ENCODE measurements at places on chromosomes 2 and 18.

DNA sequence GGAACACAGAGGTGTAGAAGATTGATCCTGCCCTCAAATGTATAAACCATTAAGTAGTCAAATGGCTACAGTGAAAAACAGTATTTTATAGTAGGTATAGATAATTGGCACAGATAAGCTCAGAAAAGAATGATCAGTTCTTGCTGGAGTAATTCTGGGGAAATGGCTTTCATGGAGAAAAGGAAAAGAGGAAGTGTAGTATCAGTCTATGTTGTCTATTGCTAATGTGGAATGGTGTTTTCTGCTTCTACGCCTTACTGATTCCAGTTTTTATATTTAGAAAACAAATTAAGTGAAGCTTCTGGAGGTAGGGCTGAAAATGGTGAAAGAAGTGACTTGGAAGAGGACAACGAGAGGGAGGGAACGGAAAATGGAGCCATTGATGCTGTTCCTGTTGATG, 22.2 kb downstream of the ZC3H15 start:
- DNase-seq: no peak

DNA sequence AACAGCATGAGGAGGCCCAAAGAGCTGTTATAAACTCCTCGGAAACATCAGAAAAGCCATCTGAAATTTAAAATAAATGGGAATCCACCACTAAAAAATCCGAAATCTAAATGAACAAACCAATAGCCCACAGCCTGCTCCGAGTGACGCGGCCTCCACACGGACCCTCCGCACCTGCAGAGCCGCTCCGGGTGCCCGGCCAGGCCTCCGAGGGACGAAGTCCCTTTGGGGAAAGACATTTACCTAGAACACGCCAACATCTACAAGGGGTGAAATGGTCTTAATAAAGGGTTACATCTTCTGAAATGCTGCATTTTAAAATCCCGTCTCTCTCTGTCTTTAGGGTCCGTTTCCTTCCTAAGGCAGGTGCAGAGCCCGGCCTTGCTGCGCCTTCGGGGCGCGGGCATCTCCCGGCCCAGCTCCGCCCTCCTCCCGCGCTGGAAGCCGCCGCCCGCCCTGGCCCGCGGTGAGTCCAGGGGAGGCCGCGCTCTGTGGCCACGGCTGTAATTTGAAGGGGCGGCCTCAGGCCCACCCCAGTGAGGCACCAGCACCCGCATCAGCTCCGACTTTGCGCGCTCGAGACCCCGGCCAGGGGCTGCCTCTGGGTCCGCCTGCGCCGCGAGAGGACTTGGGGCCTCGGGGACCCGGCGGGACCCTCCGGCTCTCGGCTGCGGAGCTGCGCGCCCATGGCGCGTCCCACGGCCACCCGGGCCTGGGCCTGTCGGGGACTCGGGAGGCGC, 42.3 kb upstream of the CTDP1 start:
- DNase-seq: no peak

- no peak for DNase-seq
Measured at GRCh38 chr2:53842891-53843290, 16.9 kb downstream of the GPR75 start.

GRCh38 chr18:75170916-75171315, 38.0 kb downstream of the PTGR3 start:
- no peak for DNase-seq

GRCh38 chr2:130850788-130851623, 14.3 kb downstream of the ARHGEF4 start:
- no peak for DNase-seq

DNA sequence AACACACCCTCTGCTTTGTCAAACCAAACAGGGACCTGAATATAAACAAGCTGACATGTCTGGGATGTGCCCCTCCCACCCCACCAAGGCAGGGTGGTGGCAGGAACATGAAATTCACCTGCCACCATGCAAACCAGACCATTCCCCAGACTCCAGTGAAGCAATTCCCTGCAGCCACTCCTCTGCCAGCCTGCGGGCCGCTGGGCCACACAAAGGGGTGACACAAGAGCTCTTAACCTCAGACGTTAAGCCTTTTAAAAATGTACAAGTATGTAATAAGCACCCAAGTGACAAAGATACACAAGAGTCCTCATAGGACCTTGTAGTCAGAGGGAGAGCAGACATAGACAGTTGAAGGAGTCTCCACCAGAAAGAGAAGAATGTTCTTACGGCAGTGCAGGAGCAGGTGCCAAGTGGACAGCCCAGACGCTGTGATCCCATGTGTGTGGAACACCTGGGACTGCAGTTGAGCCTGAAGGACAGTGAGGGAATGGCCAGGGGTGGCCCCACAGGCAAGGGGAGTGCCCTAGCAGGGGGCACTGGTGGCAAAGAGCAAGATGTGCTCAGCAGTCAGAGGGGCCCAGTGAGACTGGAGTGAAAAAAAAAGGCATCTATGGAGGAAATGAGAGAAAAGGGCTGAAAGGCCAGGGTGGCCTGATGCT, 36.9 kb downstream of the CRACDL start:
- no peak for DNase-seq

DNA sequence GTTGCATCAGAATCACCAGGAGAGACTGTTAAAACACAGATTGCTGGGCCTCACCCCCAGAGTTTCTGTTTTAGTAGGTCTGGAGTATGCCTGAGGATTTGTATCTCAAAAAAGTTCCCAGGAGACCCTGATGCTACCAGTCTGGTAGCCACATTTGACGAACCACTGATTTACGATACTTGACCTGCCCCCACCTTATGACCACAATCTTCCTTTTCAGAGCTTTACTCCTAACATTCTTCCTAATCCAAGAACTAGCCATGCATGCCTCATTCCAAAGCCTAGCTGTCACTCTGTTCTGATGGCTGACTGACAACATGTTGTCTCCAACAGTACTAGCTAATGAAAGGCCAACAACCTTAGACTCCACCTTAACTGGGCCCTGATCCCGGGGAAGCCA, 191.4 kb downstream of the MBD2 start:
- DNase-seq: peak; percentile 14

- peak; percentile 57 for DNase-seq
Measured at GRCh38 chr2:2647141-2647541, 316.1 kb upstream of the MYT1L start.

GRCh38 chr18:25144820-25145219, 207.1 kb downstream of the ZNF521 start:
- no peak for DNase-seq

DNA sequence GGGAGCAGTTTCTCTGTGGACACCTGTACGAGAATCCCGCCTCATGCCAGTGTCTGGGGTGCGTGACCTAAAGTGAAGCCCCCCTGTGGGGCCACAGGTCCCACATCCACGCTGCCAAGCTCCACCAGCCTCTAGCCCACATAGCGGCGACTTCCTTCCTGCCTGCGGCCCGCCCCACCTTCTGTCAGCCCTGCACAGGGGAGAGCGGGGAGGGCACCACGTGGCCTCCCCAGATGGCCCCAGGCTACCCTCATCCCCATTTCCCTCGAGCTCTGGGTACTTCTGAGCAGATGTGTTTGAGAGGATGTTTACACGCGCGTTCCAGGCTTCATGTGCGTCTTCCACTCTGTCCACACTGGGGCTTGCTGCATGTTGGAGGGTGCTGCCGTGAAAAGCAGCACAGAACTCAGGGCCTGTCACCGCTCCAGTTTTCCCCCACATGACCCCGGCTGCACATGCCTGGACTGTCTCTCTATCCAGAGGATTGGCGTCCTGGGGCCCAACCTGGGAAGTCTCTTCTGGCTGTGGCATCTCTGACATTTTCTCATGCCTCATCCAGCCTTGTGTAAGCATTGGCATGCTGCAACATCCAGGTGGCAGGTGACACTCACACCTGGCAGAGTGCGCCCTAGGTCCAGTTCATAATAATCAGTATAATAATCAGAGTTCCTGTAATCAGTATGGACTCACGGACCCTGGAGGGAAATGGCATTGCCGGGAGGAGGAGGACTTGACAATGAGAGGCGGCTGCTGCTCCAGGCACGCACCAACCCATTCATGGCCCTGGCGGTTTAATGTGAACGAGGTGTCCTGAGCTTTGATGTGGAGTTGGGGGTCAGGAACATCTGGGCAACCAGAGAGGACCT, 146.3 kb upstream of the TWIST2 start:
- no peak for DNase-seq

DNA sequence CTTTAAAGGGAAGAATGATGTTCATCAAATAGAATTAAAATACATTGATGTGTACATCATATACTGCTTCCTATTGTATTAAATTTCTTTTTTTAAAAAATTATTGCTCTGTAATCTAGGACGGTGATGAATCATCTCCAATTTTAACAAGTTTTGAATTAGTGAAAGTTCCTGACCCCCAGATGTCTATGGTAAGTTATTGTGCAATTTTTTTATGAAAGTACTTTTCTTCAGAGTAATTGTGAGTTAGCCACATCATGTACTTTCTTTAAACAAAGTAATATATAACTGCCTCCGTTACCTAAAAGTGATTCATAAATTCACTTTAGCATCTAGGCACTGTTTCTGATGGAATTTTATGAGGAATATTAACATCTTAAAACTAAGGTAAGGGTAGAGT, 38.1 kb downstream of the PIK3C3 start:
- DNase-seq: no peak

DNA sequence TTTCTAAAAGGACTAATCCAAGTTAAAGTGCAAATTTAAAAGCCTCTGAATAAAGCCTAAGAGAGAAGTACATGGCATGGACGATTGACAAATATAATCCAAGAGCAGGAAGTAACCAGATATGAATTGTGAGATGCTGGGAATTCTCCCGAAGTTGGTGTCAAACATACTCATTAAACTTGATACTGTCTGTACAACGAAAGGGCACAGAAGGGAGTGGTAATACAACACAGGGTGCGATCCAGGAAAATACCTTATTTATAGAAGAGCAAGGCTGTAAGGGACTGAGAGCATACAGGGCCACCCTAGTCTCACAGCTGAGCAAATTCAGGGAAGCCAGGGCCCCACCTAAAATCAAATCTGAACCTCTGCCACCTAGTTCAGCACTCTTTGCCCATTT, 41.6 kb downstream of the SEMA4F start:
- DNase-seq: no peak

DNA sequence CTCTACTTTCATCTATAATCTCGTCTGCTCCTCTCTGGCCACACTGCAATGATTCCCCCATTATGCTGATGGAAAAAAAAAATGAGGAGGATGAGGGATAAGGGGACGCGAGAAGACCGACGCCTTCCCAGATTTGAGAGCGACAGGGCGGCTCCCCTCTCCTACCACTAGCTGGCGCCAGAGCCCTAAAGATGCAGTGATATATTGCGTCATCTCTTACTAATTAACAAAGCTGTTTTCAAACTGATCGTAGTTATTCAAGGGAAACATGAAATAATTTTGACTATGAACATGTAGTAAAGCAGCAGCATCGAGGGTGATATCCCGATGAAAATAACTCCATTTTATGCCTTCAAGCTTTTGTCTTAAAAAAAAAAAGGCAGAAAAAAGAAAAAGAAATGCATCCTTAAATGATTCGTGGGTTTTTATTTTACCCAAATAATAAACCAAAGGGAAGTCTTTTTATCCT, 48.0 kb upstream of the HNRNPA3 start:
- peak; percentile 90 for DNase-seq

- DNase-seq: no peak
Measured at GRCh38 chr18:6413579-6414117, 1.1 kb downstream of the L3MBTL4 start.
